CD4-positive, alpha-beta T cell treated with Interleukin-12 subunit alpha and Interleukin-12 subunit beta, for 1 hour (primary cell): ENCODE measurements at places on chromosomes 1 and 21.

DNA sequence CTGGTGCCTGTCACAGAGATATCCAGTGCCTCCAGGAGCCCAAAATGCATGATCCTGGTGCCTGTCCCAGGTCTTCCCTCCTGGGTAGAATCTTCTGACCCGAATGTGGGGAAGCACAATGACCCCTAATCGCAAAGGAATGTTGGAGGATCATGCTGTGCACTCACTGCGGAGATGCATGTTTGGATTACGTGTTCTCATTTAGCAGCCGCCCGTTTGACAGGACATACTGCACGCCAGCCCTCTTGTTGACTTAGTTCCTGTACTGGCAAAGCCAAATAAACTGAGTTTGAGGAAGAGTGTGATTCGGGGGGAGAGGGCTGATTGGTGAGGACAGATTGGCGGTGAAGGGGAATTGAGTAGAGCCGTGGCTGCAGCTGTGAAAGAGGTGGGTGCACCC, 85.9 kb upstream of the SIM2 start:
- DNase-seq, result no peak

DNA sequence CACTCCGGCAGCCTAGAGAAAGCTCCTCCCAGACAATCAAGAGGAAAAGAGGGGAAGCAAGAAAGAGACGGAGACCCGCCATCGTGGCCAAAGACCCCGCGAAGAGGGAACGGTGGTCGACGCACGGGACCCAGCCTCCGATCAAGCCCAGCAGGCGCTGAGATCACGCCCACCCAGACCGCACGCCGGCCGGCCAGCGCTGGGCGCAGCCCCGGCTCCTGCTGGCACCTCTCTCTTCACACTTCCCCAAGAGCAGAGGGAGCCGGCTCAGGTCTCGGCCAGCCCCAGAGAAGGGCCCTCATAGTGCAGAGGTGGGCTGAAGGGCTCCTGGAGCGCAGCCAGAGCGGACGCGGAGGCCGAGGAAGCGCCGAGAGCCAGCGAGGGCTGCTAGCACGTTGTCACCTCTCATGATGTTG, 918.4 kb upstream of the ADAMTS5 start:
- no peak for DNase-seq

- DNase-seq, result no peak
Observed at GRCh38 chr1:21530368-21531016, 21.3 kb downstream of the ALPL start.

- no peak for DNase-seq
Observed at GRCh38 chr21:33691945-33692603, 49.8 kb downstream of the ITSN1 start.

DNA sequence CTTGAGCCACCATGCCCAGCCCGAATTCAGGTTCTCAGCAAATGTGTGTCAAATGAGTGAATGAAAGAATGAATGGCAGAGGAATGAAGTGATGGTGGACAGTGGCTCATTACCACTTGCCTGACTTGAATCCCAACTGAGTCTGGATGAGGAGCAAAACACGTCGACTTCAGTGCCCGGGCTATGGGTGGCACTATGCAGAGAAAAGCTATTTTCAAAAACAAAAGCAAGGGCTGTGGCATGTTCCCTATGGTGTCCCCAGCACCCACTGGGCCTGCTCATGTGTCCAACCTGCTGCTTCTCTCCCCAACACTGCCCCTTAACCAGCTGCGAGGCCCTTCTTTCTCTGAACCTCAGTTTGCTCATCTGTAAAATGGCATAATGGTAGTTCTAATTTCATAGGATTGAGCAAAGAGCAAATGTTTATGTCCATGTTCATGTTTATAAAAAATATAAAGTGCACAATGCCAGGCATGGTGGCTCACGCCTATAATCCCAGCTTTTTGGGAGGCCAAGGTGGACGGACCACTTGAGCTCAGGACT, 4.3 kb upstream of the MAD2L2 start:
- DNase-seq, result no peak

DNA sequence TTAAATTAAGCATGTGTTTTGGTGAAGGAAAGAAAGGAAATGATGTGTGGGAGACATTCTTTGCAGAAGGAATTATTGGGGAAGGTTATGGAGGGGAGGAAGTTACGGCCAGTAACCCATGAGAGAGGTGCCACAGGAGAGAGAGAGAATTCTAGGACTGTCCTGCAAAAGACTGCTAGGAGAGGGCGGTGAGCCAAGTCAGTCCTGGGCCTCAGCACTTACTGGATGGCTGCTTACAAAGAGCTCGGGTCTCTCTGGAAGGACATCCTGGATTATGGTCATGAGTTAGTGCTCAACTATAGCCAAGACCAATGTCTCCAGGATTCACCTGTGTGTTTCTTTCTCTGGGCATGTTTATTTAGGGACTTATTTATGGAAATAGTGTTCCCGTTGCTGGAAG, 74.4 kb upstream of the HSD17B7 start:
- no peak for DNase-seq

GRCh38 chr1:71245246-71245645, 164.4 kb upstream of the ZRANB2 start:
- DNase-seq, result no peak

GRCh38 chr1:22971611-22972405, 858 bp downstream of the LACTBL1 start:
- no peak for DNase-seq

GRCh38 chr1:116986421-116987255, 14.9 kb upstream of the CD101 start:
- DNase-seq, result peak; percentile 29

- DNase-seq, result no peak
Observed at GRCh38 chr1:185046668-185047067, 1.3 kb downstream of the RNF2 start.

GRCh38 chr1:51689075-51689440, 72.2 kb downstream of the OSBPL9 start:
- no peak for DNase-seq

- DNase-seq, result no peak
Observed at GRCh38 chr1:64251971-64252370, 48.5 kb downstream of the UBE2U start.

DNA sequence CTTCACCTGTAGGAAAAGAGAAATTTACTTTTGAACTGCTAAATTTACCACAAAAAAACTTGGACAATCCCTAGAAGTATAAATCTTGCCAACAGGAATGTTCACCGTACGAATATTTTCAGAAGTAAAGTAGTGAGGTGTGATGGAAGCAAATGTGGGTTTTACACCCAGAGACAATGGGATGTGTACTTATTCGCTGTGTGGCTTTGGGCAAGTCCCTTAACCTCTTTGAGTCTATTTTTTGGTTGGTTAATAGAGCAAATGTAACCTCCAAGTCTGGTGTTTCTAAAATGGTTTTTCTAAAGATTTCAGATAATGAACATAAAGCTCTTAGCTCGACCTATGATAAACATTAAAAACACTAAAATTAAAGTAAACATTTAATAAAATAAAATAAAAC, 51.2 kb downstream of the TPR start:
- no peak for DNase-seq

GRCh38 chr1:110770832-110771231, 96.1 kb upstream of the KCNA3 start:
- DNase-seq, result no peak

- no peak for DNase-seq
Observed at GRCh38 chr1:28456078-28456477, 49.8 kb upstream of the RCC1 start.
